GM23338 (cell line): ENCODE measurements at places on chromosomes 6 and 20. TPM values are rescaled to one million over a fixed set of nuclear protein-coding genes. Genes with fewer than 3 reads are reported as not detected.

- DNase-seq, result no peak
These were observed 15.6 kb upstream of the NOL4L start for GRCh38 chr20:32600681-32601237.

DNA sequence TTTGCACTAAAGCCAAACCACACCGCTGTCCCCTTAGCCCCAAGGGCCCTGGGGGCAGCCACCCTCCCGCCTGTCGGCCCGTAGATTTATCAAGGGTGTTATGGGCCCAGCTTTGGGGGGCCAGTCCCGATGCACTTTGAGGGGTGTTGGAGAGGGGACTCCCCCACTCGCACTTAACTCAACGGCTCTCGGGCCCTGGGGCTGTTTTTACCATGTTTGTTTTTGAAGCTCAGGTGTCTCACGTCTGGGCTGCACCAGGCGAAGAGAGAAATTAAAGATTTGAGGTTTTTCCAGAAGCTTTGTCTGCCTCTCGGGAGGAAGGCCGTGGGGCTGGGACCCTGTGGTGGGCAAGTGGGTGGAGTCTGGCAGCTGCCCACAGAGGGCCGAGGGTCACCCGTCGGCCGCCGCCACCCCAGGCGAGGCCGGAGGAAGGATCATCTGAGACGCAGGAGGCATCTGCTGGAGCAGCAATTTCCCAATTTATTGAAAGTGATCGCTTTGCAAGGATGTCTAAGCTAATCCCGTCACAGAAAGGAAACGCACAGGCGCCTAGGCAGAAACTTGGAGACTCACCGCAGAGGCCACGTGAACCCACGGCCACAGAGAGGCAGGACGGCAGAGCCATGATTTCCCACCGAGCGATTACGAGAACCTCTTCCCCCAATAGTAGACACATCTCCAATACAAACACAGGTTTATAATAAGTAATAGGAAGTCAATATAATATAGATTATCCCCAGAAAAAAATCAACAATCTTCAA is 3.8 kb downstream of the SLC2A4RG start:
- no peak for DNase-seq

GRCh38 chr20:18657575-18657974 is 69.7 kb downstream of the DTD1 start:
- no peak for DNase-seq

DNA sequence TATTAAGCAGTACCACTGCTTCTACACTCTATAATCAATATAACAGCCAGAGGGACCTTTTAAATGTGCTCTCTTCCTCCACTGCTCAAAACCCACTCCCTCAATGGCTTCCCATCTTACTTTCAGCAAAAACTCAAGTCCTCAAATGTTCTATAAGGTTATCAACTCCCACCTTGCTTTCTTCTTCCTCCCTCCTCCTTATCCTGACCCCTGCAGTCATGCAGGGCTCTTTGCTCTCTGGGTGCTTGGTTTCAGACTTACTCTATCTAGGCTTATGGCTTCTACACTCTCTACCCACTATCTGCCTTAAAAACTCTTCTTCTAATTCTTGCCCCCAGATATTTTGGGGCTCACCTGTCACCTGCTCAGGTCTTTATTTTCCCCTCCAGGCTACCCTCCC is 5.3 kb downstream of the ARHGAP18 start:
- no peak for DNase-seq

GRCh38 chr20:14536738-14537137 is 199.3 kb upstream of the FLRT3 start:
- DNase-seq, result no peak

DNA sequence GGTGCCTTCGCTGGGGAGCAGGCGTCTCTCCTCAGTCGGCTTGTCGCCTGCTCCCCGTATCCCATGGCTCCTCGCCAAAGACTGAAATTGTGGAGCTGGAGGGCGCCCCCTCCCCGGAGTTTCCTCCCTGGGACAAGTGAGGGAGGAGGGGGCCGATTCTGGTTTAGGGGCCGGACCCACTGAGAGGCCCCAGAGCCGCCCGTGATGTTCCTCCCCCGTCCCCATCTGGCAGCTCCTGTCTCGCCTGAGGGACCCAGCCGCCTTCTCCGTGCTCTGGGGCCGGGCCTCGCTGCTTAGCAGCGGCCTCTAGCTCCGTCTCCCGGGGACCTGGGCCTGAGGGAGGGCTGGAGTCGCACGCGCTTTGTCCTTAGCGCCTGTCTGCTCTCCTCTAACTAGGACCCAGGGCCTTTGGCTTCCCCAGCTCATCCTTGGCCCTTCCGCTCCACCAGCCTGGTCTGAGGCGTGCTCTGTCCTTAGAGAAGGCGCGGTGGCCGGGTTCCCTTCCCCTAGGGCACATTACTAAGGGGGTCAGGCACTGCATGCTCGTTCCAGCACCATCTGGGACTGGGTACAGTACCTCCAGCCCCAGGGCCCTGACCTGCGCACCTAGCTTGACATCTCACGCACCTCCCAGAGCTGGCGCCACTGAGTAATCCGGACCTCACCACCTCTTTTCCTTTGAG is 29.7 kb downstream of the SLC12A5 start:
- DNase-seq, result peak; percentile 75

GRCh38 chr6:70110126-70111022 is 192.5 kb downstream of the COL9A1 start:
- DNase-seq, result no peak

DNA sequence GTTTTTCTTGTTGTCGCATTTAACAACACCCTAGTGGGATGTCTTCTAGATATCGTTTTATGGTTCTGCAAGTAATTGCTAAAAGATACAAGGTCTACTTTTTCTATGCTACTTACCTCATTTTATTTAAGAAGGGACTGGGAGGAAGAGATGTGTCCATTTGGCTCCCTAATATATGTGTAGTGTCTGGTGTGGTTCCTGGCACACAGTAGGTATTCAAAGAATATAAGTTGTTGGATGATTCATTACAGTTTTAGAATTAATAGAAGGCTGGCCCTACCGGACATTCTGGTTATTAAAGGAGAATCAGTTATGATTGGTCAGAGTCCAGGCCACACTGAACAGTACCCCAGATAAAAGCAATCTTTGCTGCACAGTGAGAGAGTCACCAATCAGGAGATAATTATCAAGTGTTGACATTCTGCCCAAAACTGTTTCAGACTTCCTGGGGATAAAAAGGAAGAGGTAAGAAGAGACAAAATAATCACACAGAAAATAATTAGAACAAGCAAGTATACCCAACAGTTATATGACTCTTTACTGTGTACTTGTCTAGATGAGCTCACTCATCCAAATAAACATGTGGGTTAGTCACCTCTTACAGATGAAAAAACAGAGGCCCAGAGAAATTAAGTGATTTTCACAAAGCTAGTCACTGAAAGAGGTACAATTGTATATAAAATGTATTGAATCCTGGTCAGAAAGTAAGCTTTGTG is 7.0 kb downstream of the TMEM244 start:
- DNase-seq, result no peak

GRCh38 chr6:40832691-40833090 is 206.3 kb downstream of the UNC5CL start:
- no peak for DNase-seq

DNA sequence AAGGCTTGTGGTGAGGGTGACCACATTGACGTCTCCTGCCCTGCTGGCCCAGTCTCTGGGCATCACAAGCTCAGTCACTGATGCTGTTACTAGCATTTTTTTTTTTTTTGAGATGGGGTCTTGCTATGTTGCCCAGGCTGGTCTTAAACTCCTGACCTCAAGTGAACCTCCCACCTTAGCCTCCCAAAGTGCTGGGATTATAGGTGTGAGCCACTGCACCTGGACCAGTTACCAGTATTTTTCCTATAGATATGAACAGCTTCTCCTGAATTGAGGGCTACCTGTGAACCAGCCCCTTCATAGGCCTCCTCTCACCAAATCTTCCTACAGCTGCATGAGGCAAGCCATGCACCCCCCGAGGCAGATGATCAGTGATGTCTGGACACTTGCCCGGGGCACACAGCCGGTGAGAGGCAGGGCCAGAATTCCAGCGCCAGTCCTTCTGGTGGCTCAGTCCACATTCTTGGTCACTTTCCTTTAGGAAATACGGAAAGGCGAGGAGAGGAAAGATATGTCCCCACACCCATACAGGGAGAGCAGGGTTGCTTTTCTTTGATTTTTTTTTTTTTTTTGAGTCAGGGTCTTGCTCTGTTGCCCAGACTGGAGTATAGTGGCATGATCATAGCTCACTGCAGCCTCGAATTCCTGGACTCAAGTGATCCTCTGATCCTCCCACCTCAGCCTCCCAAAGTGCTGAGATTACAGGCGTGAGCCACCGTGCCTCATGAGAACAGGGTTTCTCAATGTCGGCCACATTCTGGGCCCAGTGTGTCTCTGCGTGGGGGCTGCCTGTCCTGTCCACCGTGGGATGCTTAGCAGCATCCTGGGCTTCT is 50.7 kb downstream of the UBE2V1 start:
- no peak for DNase-seq

DNA sequence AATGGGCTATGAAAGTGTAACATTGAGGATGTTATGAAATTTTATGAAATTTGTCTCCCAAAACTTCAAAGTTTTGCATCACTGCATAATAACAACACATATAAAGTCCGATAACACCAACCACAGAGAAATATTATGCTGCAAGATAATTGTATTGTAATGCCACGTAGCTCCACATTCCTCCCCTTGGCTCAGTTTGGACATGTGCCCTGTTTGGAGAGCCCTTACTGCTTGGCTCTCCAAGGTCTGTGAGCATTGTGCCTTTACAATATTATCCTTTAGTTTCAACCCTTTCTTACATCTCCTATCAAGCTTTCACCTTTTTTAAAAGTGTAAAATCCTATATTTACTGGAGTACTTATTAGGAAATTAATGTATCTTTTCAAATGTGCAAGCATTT is 10.8 kb downstream of the HBS1L start:
- DNase-seq, result no peak

GRCh38 chr20:48155268-48155667 is 370.0 kb upstream of the SULF2 start:
- DNase-seq, result no peak

DNA sequence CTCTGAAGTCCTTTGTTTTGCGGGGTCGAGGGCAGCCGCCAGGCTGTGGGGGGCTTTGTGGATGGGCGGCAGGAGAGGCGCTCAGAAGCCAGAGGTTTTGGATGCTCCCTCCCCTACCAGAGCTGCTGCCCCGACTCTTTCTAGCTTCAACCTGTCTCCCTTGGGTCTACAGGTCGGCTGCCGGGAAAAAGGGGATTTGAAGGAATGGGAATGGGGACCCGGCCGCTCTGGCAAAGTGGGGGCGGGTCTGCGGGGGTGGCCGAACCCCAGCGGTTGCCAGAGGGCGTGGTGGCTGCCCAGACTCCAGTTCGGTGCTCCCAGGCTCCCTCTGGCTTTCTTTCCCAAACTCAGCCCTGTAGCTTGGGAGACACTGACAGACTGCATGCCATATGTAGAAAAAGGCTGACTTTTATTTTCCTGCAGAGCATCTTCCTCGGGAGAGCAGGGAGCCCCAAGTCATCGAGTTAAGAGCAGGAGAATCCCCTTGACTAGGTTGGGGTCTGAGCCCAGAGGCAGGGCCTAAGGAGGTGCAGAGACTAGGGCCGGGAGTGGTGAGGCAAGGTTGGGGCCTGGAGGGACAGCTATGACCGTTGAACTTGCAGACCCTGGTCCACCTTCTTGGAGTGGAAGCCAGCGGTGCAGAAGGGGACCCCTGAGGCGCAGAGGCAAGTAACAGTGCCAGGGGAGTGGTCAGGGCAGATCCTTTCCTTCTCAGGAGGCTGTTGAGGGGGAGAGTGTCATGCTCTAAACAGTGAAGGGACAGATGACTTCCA is 1.4 kb upstream of the PPP1R18 start:
- peak; percentile 67 for DNase-seq

DNA sequence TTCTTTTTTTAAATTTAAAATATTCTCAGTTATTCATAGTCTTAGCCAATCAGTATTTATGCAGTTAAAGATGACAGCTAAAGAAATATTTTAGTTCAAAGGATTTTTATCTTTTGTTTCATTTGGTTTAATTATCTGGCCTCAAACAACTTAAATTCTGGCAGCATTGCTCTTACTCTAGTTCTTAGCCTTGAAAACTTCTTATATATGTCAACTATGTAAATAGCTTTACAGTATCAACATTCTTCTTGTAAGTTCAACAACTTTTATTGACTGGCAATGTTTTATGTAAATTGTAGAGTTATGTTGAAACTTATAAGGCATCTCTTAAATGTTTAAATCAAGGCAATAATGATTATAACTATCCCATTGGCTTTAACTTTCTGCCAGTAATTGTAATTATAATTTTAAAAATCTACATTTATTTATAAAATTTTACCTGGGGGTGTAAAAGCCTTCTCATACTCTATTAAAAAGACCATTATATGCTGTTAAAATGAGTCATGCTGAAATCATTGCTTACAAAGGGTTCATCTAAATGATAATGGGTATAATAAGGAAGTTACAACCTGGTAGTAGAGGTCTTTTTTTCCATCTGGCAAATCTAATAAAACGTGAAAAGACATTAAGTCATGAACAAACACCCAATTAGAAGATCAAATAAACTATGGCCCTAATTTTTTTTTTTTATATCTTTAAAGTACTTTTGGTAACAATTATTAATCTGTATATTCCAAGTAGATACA is 45.8 kb upstream of the FAM184A start:
- DNase-seq, result no peak

DNA sequence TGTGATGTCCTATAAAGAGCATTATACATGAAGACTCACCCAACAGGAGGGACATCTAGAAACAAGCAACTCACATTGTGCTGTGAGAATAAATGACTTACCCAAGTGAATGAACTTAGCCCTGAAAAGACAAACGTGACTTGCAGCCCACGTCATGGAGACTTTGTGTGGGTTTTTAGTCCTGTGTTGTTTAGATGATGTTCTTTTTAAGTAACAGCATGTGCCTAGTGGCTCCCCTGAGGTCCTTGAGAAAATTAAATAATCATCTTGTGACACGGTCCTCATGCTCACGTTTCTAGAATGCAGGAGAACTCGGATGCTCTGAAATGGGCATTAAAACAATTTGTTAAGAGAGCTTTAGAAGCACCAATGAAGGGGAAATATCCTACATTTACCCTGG is 165.1 kb downstream of the SASH1 start:
- no peak for DNase-seq

GRCh38 chr6:22512686-22513427 is 56.5 kb upstream of the HDGFL1 start:
- no peak for DNase-seq

- no peak for DNase-seq
These were observed 24.4 kb downstream of the MAP1LC3A start for GRCh38 chr20:34582911-34583310.

The MLN gene
- total RNA-seq, result not detected in 2 replicates

The ADTRP gene
- total RNA-seq, result not detected in 2 replicates

The ATRN gene
- 14.7 and 18.3 TPM in 2 replicates for total RNA-seq

The CGAS gene
- 12.7 and 14.8 TPM in 2 replicates for total RNA-seq

The IDH3B gene
- total RNA-seq, result 126 and 141 TPM in 2 replicates

The CD24 gene
- total RNA-seq, result 2,810 and 2,907 TPM in 2 replicates

The FBXO9 gene
- 19.3 and 29.8 TPM in 2 replicates for total RNA-seq

The MYLK4 gene
- 0.12 and 0.17 TPM in 2 replicates for total RNA-seq

The TXLNB gene
- 0.23 and 0.28 TPM in 2 replicates for total RNA-seq

The ORC3 gene
- total RNA-seq, result 53.1 and 64.9 TPM in 2 replicates
